ENCODE measurements at places on chromosomes 3 and 15. TPM values are rescaled to one million over a fixed set of nuclear protein-coding genes. Genes with fewer than 3 reads are reported as not detected.

The OSBPL10 gene
- 75.8 TPM for total RNA-seq

The PSTPIP1 gene
- total RNA-seq, result not detected

The TMEM207 gene
- total RNA-seq, result not detected

DNA sequence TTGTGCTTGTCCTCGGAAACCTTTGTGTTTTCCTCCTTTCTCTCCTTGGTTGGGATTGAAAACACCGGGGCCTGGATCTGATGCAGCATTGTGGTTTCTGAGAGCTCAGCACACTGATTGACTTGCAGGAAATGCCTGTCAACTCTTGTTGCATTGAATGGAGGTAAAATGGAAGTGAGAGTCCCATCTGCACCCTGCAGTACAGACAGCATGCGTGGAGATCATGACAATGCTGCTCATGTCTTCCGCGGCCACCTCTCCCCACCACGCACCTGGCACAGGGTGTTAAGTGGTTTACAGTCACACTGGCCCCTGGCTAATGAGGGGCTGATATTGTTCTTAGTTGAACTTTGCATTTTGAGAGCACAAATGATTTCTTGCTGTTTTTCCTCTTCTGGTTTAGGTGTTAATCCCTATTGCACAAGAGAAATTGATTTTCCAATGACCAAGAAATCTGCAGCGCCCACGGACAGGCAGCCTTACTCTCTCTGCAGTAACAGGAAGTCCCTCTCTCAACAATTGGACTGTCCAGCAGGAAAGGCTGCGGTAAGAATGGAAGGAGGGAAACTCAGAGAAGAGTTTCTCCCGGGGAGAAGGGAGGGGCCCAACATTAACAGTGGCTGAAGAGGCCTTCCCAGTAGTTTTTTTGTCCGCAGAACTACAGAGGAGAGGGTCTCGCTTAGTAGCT is 58.5 kb downstream of the STARD5 start:
- DNase-seq, result peak; percentile 49

DNA sequence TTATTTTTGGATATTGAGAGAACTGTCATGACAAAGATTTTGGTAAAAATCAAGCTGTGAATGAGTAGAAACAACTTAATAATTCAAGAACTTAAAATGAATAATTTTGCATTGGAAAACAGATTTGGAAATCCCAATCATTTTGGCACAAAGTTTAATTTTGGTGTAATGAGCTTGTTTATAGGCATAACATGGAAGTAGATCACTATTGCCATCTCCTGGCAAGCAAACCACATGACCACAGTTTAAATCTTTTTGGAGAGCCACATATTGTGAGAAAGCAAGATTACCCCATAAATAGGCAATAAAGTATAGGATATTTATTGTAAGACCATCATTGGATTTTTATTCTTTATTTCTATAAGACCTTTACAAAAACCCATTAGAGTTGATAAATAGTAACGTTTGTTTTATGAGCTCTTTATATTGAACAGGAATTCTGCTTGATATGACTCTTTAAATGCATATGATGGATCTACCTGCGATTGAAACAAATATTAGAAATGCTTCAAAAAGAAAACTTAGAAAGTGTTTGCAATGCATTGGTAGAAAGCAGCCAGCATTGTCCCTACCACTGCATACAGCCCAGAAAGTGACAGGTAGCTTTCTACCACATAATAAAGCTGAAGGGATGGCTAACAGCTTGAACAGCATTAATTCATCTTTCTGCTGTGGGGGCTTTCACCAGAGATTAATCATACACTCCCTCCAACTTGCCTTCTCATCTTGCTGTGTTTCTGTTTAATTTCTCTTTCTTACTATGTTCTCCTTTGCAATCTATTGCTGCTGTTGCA is 766.8 kb downstream of the TBL1XR1 start:
- peak; percentile 50 for DNase-seq

DNA sequence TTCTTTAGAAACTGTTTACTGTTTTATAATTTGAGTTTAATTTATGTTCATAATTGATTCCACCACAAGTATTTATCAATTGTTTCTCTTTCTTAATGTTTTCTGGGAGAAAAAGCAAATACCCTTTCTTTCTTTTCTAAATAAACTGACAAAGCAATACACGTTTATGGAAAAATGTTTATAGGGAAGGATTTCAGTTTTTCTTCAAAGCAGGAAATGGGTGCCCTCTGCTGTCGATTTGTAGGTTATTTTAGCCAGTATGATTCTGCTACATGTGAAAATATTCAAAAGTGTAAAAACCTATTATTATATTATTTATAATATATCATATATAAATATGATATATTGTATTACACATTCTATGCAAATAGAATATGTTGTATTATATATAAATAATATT is 921.0 kb upstream of the ROBO1 start:
- peak; percentile 6 for DNase-seq

- DNase-seq, result no peak
Measured at GRCh38 chr15:59169251-59169708, 37.4 kb upstream of the LDHAL6B start.

The FANCI gene
- 40.9 TPM for total RNA-seq

DNA sequence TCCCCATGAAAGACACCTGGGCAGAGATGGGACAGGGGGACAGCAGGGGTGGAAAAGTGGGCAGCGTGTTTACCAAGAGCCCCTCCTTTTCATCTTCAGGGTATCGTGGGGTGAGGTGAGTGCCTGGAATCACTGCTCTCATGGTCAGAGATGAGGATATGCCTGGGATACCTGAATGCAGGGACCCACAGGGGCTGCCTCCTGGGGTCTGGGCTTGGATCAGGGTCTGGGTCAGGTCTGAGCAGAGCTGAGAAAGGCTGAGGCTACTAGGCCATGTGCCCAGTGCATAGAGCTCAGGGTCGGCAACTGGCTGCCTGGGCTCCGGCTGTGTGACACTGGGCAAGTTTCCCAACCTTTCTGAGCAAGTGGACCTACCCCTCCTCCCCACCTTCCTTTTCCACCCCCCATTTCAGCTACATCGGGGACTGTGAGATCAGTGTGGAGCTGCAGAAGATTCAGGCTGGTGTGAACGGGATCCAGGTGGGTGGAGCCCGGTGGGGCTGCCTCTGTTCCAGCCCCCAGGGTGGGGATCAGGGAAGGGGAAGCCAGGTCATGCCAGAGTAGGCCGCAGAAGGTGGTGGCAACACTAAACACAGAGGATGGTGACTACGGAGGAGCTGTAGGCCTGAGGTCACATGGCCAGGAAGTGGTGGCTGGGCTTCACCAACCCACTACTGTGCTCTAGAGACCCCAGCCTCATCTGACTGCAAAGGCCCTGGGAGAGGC is 24.5 kb downstream of the ESYT3 start:
- no peak for DNase-seq

DNA sequence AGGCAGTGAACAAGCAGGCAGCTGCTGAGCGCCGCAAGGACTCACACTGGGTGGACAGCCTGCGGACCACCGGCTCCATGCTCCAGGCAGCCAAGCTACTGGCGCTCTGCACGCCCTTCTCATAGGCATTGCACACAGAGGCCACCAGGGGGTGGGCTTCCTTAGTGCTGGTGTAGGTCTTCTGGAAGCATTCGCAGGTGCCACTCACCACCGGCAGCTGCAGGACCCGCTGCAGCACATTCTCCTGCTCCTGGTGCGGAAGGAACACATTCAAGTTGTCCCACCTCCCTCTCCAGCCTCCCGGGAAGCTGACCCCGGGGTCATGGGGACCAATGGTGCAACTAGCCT is 6.0 kb downstream of the PLIN1 start:
- DNase-seq, result no peak

DNA sequence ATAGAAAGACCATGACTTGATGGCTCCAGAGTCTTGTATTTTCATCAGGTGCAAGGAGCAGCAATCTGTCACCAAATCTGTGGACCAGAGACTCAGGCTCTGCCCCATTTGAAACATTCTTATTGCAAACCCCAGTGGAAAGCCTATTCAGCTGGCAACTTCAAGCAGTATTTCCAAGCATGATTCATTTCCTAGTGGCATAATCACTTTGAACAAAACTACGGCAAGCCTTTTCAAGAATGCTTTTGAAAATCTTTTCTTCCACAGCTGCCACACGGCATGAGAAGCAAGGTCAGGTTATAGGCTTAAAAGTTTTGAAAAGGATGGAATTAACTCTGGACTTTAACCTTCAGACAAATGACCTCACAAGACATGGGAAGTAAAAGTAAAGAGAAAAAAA is 122.0 kb upstream of the BFSP2 start:
- DNase-seq, result no peak

DNA sequence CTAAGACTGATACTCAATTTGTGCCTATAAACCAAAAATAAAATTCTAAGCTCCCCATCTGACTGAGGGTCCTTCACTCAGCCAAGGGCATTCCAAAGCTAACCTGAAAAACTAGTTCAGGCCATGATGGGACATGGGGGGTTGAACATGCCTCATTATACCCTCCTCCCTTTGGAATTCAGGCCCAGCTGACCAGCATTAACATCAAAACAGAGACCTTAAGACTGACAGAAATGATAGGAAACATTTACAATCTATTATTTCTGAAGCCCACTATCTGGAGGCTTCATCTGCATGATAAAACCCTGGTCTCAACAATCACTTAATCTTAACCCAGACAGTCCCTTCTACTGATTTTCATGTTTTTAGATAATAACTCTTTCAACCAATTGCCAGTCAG is 140.4 kb downstream of the ANO10 start:
- DNase-seq, result no peak

The SPTBN5 gene
- 0.37 TPM for total RNA-seq

The GABRB3 gene
- 11.4 TPM for total RNA-seq

DNA sequence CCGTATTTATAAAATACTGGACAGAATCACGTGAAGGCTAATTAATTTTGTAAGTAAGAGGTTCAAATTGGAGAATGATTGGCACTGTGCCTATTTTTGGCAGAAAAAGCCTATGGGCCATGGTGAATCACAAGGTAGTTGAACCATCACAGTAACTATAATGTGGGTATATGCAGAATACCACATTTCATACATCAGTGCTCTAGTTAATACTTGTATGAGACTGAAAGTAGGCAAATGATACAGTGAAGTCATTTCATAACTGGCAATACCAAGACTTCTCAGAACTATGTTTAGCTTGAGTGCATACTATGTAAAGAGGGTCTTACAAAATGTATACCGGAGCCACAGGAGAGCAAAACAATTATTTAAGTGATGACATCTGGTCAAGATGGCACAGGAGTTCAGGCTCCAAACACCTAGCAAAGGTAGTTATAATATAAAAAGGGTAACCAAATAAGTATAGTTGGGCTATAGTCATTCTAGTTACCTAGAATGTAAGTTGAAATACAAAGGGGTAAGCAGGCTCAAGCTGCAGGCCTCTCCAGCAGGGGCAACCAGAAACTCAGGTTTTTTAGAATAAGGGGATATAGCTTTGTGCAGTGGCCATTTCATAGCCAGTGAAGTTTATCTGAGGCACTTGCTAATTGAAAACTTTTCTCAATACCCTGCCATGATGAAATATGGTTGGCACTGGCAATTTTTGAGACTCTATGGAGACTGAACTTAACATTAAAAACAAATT is 19.1 kb downstream of the GPR160 start:
- no peak for DNase-seq

- no peak for DNase-seq
Measured at GRCh38 chr15:77898811-77899730, 178.4 kb downstream of the TBC1D2B start.

- DNase-seq, result no peak
Measured at GRCh38 chr15:90735923-90736322, 18.8 kb downstream of the BLM start.

The SERPINI2 gene
- total RNA-seq, result not detected

GRCh38 chr3:170644711-170645110 is 58.8 kb upstream of the SLC7A14 start:
- peak; percentile 84 for DNase-seq

DNA sequence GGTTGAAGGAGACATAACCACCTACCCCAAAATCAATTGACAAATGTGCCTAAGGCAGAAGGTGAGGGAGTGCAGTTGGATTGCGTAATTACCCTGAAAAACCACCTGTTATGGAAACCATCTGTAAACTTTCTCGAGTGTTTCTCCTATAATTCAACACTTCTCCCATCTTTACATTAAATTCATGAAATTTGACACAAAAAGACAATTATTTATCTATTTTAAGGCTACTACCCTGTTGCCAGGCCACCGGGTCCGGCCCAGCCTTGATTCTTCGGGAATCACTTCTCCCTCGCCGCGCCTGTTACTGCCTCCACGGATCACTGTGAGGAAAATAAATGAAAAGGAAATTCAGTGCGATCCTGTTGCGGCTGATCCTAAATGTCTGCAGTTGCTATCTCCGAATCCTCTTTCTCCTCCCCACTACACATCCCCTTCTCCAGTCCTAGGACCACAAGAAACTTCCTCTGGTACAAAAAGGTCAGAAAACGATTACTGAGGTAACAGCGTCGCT is 646 bp downstream of the IQCB1 start:
- no peak for DNase-seq

The NR1I2 gene
- not detected for total RNA-seq

Measured in G401 (cell line).